ENCODE measurements at places on chromosomes 4 and X.

DNA sequence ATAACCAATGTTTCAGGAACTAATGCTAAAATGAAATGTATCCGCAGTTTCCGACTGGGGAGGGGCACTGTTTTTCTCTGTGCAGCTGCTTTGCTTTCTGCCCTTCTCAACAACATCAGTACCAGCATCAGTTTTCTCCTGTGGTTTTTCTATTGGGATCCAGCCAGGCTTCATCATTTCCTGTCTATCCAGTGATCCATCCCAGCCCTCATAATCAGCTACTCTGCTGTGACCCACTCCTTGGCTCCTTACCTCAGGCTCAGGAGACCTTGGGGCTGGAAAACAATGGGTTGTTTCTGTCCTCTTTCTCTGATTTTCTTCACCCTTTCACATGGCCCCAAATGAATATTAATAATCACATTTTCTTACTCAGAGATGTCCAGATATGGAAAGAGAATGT is 222.2 kb upstream of the DKK2 start:
- no peak for DNase-seq

GRCh38 chr4:15684498-15684897 is 2.9 kb downstream of the FAM200B start:
- no peak for DNase-seq

GRCh38 chr4:48792348-48793006 is 12.4 kb upstream of the FRYL start:
- DNase-seq = no peak

- no peak for DNase-seq
Observed at GRCh38 chr4:84110040-84110439, 389.1 kb downstream of the NKX6-1 start.

GRCh38 chr4:84529169-84529751 is 30.2 kb upstream of the NKX6-1 start:
- DNase-seq = no peak

DNA sequence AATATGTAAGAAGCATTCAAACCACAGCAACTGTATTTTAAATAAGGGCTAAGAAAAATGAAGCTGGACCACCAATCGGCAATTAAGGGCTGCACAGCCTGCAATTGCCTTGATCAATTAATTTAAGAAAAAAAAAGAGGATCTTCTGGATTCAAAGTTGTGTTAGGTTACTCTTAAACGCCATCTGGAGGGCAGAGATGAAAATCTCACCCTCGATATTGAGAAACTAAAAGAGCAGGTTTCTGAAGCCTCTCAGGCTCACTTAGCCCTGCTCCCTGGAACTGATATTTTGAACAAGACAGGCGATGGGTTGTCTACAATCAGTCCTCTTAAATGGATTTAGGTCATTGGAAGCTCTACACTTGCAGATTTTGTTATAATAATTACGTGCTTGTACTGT is 579.4 kb downstream of the GRXCR1 start:
- DNase-seq = no peak

GRCh38 chr4:183503497-183504063 is 1.3 kb upstream of the ING2 start:
- DNase-seq = no peak

DNA sequence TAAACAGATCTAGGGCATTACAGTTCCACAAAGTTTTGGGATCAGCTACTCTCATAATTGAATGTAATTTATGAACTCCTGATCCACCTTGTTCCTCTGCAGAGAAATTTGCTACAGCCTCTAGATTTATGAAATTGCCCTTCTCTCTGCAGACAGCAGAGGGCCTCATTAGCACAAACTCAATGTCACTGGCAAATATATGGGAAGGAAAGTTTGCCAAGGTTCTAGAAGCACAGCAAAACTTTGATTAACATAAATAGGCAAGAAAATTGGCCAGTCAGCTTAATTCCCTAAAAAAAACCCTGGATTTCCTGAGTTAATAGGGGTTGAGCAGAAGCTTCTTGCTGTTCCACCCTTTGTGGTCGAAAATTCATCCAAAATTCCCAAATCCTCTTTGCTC is 31.5 kb downstream of the PRPS1 start:
- peak; percentile 31 for DNase-seq

GRCh38 chr4:1043651-1044468 is 32.4 kb downstream of the FGFRL1 start:
- DNase-seq = peak; percentile 58

DNA sequence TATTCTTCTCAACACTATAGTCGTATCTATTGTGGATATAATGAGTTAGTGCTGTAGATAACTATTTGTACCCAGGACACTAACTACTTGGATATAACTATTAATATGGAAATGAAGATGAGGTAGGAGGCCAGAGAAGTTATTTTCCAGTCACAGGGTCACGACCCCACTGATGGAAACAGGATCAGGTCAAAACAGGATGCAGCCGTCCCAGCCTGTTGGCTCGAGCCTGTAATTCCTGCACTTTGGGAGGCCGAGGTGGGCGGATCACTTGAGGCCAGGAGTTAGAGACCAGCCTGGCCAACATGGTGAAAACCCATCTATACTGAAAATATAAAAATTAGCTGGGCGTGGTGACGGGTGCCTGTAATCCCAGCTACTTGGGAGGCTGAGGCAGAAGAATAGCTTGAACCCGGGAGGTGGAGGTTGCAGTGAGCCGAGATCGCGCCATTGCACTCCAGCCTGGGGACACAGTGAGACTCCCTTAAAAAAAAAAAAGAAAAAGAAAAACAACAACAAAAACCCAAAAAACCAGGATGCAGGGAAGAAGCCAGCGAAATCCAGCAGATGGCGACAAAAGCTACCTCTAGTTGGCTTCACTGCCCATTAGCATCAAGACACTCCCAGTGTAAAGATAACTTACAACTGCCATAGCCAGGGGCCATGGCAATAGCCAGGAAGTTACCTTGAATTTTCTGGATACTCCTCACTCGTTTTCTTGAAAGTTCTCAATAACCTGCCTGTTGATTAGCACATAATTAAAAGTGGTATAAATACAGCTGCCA is 37.9 kb upstream of the NKAP start:
- no peak for DNase-seq

GRCh38 chr4:15320121-15320678 is 107.6 kb upstream of the C1QTNF7 start:
- no peak for DNase-seq
